Stimulated activated CD8-positive, alpha-beta memory T cell treated with anti-CD3 and anti-CD28 coated beads, Interleukin-4, amount 100 ng/mL, for 1 hour (primary cell): ENCODE measurements at places on chromosomes 13 and 19.
A peak's percentile ranks its signal among the peaks of the same experiment; 100 is the strongest.

DNA sequence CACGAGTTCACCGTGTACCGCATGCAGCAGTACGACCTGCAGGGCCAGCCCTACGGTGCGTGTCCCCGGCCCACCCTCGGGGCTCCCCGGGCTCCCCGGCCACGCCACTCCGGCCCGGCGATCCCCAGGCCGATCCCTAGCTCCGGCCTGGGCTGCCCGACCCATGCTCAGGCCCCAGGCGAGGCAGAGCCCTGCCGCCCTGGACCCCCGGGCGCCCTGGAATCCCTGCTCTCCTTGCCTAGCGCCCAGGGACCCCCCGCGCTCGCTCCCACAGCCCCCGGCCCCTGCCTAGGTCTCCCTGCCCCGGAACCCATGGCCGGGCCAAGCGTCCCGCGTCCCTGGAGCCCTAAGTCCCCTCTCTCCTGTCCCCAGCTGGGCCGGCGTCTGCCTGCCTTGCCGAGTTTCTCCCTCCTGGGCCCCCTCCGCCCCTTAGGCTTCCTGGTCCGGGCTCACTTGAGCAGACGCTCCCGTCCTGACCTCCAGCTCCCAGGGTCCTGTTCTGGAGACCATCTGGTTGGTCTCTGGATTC lies 494 bp downstream of the NCLN start:
- DNase-seq: no peak

GRCh38 chr13:24910502-24911132 lies 146.6 kb downstream of the RNF17 start:
- DNase-seq: no peak

DNA sequence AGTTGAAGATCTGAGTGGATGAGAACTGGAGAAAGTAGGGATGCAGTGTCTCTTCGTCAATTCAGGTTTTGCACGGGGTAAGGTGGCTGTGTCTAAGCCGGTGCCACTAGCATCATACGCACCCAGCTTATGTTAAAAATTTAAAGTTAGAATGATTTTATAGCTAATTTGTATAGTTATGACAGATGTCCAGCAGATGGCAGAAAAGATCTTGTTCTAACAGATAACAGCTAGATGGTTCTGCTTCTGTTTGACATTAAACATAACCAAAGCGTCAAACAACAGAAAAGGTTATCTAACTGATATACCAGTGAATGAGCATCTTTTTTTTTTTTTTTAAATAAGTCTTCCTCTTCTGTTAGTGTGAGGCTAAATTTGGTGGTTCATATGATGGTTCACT lies 18.8 kb upstream of the EDDM13 start:
- DNase-seq: no peak

- no peak for DNase-seq
Measured at GRCh38 chr19:16645140-16645539, 14.8 kb downstream of the SMIM7 start.

DNA sequence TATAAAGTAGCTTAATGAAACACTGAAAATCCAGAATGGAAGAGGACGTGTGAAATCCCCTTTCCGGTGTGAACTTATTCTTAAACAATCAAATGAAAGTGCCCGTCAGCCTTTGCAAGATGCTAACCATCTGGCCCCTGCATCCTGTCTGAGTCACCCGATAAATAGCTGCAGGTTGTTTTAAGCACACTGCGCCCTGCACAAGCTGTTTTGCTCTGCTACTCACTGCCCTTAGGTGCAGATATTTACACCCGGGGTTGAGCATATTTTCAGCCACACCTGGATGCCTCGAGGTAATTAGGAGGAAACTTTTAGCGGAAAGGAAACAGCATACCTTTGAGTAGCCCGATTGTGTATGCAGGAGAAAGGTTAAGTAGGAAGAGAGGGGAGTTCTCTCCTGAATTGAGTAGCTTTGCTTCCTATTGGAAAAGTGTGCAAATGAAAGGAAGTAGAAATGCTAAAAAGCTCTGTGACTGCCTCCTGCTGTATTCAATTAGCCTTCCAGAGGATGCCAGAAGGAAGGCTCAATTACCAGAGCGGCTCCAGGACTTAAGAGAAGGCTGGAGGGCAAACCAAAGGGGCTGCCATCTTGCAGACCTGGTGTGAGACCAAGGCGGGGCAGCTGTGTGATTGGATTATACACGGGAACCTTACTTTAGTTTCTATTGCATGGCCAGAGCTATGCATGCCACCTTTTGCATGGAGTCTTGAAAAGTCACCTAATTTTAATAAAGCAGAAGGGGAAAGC lies 42.5 kb downstream of the IRS2 start:
- no peak for DNase-seq

DNA sequence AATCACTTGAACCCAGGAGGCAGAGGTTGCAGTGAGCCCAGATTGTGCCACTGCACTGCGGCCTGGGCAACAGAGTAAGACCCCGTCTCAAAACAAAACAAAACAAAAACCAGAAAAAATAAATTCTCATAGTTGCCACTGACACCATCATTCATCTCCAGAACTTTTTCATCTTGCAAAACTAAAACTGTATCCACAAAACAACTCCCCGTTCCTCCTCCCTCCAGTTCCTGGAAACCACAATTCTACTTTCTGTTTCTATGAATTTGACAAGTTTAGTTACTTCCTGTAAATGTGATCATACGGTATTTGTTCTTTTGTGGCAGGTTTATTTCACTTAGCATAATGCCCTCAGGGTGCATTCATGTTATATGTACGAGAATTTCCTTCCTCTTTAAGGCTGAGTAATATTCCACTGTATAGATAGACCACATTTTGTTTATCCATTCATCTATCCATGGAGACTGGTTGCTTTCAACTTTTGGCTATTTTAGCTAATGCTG lies 13.2 kb upstream of the ADGRE5 start:
- DNase-seq: no peak

DNA sequence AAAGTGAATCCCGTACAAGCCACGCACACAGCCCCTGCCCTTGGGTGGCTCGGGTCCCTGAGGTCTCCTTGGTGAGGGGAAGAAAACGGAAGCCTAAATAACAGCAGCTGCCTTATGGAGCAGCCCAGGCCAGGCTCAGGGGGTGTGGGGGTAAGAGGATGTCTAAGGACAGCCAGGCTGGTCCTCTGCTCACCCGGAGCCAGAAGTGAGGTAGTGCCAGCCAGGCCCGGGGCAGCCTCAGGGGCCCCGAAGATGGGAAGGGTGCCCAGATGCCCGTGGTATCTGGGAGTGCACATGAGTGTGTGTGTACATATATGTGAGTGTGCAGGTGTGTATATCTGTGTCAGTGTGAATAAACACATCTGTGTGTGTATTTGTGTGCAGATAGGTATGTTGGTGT lies 38.4 kb upstream of the PEPD start:
- DNase-seq: no peak

GRCh38 chr13:82407321-82407720 lies 1475.0 kb downstream of the SLITRK1 start:
- DNase-seq: no peak

- DNase-seq: no peak
Measured at GRCh38 chr13:26465514-26465913, 92.0 kb upstream of the WASF3 start.

GRCh38 chr19:57034544-57034943 lies 85.2 kb upstream of the USP29 start:
- no peak for DNase-seq

DNA sequence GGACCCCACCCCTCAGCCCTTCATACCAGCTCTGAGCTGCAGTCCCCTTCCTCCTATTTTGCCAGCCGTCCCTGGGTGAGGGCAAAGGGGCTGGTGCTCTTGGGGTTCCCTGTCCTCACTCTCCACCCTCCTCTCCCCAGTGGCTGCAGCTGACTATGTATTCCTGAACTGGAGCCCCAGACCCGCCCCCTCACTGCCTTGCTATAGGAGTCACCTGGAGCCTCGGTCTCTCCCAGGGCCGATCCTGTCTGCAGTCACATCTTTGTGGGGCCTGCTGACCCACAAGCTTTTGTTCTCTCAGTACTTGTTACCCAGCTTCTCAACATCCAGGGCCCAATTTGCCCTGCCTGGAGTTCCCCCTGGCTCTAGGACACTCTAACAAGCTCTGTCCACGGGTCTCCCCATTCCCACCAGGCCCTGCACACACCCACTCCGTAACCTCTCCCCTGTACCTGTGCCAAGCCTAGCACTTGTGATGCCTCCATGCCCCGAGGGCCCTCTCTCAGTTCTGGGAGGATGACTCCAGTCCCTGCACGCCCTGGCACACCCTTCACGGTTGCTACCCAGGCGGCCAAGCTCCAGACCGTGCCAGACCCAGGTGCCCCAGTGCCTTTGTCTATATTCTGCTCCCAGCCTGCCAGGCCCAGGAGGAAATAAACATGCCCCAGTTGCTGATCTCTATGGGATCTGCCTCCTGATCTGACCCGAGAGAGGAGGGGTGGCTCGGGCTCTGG lies 2.4 kb downstream of the COX7A1 start:
- DNase-seq: no peak

- DNase-seq: peak; percentile 32
Measured at GRCh38 chr19:8615813-8616596, 5.5 kb upstream of the ADAMTS10 start.

DNA sequence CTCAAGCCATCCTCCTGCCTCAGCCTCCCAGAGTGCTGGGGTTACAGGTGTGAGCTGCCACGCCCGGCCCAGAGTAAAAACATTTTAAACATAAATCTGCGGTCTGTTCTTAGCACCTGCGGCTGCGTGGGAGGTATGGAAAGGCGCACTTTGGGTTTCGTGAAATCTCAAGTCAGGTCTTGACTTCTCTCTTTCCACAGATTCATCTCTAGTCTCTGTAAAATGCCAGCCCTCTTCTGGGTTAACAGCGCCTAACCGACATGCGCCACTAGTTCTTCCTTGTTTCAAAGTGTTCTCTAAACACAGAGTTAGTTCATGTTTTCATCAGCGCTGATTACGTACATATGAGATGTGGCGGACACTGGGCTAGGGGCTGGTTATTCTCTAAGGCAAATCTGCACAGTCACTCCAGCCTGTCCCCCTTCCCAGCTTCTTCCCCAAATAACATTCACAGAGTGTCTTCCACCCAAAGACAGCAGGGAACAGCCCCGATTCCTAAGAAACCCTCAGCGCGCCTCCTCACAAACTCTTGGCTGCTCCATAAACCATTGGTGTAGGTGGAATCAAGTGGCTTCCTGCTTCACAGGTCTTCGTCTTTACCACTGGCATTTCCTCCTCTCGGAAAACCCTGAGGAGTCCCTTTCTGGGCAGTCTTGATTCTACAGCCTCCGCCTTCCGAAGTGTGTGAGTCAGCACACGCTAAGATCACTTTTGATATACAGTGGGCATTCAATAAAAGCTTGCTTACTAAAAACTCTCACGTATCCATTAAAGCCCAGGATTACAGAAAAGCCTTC lies 1.4 kb downstream of the PARP4 start:
- peak; percentile 27 for DNase-seq

DNA sequence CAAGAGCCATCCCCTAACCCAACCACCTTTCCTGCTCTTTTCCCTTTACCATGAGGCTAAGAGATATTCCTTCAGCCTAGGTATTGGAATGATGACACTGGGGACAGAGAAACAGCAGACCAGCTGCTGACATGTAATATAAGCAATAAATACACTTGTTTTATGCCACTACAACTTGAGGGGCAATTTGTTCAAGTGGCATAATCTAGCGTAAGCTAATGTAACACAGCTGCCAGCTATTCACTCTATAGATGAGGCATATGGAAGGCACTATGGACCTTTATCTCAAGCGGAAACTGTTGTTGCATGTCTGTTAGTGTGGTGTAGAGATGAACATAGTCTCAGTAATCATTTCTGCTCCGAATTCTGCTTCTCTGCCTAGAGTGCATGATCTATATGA lies 111.1 kb downstream of the STARD13 start:
- no peak for DNase-seq

DNA sequence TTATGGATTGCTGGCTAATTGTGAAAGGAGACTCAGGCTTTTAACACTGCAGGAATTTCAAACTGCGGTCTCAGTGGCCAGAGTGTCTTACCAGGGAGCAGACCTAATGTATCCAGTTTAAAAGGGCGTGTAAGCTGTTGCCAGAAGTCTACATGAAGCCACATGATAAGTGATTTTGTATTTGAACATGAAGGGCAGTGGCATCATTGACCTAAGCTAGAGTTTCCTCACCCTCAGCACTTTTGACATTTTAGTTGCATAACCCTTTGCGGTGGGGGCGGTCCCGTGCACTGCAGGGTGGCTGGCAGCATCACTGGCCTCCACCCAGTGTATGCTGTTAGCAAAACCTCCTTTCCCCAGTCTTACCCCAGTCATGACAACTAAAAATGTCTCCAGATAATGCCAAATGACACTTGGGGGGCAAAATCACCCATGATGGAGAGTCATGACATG lies 23.7 kb upstream of the GPR18 start:
- no peak for DNase-seq

DNA sequence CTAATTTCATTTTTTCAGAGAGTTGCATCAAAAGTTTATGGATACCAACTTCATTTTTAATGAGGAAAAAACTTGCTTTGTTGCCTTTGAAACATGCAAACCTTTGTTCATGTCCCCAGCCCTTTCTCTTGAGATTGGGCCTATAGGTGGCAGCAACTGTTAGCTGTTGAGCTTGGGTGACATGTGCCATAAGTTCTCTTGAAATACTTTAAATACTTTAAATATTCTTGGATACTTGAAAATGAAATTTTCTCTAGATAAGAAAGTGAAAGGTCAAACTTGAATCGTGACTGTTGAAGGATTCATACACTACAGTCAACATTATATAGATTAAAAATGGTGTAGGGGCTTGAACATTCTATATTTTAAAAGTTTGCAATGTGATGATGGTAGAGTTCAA lies 294.9 kb downstream of the NDFIP2 start:
- no peak for DNase-seq

- no peak for DNase-seq
Measured at GRCh38 chr19:50890422-50891252, 17.4 kb downstream of the KLK2 start.

DNA sequence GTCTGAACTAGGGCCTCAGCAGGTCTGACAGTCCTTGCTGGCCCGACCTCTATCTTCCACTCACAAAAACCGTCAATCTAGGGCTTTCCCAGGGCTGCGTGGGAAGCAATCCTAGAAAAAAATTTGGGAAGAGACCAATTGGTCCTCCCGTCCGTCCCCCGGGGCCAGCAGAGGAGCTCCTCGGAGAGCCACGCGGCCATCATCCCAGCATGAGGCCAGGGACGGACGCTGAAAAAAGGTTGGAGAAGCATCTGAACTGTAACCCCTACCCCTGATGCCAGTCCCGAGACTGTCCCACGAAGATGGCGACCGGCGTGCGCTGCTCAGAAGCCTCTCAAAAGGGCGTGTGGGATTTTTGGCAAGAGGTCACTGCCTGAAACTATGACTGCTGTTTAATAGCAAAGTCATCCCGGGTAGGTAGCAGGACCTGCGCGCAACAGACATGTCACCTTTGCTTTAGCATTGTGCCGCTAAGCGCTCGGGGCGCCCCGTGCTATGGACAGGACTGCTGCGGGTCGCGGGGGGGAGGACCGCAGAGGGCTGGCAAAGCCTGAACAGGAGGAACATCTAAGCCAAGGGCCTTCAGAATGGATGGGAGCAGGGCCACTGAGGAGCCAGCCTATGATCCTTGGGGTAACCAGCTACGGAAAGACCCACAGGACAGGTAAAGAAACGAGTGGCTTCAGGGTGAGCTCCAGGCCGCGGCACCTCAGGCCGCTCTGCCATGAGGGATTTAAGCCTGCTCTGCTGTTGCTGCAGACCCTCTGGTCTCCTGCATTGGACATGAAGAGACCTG lies 10.6 kb downstream of the AKAP8 start:
- DNase-seq: no peak
